ENCODE measurements at places on chromosomes 13 and 19.

DNA sequence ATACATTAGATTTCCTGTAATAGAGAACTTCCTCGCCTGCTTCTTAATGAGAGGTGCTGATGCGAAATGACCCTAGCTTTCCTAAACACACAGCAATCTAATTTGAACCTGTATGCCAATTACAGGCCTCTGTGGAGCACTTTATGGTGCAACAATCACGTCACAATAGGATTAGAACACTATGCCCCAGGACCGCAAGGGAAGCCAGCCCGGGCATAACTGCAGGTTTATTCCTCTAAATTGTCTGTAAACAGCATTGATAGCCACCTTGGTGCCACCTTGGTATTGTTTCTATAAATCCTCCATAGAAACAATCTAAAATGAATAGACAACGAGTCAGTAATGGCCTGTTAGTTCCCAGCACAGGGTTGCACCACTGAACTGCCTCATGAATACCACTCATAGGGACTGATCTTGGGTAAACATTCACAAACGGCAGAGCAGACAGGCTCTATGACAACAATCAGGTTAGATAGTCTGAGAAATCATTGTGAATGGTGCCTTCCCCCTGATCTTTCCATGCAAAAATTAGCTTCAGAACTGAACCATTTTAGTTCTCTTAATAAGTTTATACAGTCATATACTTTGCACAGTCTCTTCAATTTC lies 182.5 kb upstream of the OBI1 start:
- no peak for DNase-seq

DNA sequence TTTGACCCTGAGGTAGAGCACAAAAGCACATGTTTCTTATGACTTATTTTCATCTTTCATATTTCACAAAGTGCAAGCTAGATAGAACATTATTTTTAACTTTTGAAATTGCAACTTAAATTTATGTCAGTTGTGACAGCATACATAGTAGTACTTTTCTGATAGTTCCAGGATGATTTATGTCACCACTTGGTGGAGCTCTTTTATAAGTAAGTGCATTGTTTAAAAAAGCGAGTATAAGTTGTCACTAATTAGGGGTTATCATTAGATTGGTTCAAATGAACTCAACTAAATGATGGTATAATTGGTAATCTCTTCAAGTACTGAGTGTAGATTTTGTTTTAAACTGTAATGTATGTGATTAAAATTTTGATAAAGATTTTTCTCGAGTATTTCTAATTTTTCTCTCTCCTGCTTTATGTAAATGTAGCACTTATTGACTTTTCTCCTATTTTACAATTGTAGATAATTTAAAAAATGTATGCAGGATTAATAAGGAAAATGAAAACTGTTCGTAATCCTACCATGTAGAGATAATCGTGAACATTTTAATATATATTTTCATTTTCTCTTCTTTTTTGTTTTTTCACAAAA lies 31.1 kb downstream of the RB1 start:
- no peak for DNase-seq

GRCh38 chr19:48696353-48697010 lies 711 bp downstream of the FUT2 start:
- no peak for DNase-seq

DNA sequence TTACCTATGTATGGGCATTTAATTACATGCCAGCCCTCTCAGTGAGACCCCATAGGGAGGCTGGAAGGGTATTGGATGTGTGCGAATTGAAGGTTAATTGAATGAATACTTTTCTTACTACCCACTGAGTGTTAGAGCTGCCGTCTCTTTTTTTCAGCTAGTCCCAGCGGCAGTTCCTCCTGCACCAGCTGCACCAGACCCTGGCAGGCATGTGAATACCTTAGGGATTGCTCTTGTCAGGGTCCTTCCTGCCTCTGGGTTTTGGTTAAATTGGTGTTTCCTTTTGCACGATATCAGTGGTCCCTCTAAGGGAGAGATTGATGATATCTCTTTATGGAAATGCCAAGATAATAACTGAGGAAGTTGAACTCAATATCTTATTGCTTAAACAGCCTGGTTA lies 9.8 kb upstream of the CXCL17 start:
- DNase-seq = no peak

DNA sequence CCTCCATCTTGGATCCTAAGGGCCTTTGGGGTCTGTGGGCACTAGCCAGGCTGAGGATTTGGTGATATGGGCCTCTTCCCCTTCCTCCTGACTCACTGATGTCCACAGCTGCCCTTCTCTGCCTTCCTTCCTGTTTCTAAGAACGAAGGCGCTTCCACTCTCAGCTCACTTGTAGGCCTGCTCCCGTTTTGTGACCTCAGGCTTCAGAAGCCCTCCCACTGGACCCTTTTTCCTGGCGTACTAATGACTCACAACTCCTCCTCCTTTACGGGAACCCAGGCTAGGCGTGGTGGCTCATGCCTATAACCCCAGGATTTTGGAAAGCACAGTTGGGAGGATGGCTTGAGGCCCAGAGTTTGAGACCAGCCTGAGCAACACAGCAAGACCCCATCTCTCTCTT lies 55.6 kb downstream of the TMED1 start:
- no peak for DNase-seq

DNA sequence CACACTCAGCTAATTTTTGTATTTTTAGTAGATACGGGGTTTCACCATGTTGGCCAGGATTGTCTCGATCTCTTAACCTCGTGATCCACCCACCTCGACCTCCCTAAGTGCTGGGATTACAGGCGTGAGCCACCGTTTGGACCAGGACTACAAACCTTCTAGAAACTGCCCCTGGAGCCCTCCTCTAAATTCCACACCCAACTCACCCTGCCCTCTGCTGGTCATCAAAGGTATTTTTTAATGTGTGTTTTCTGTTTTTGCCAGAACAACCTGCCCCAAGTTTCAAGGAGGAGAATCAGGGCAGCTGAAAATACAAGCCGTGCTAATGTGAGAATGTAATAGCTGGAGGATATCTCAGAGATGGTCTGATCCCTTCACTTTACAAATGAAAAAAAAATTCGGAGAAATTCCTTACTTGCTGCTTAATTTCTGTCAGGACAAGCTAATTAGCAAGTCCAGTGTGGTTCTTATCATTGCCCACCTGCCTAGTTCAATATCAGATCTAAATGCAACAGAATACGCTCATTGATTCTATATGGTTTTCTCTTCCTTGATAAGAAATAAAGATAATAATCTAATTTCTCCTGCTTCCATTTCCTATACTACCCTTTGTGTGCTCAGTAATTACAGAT lies 4.1 kb downstream of the ATP8A2 start:
- peak; percentile 6 for DNase-seq

All from occipital lobe (tissue), 3 donors.